ENCODE measurements at places on chromosomes 3 and 15.

GRCh38 chr15:36724493-36724892 is 145.1 kb downstream of the CDIN1 start:
- no peak for DNase-seq

GRCh38 chr3:124442463-124442862 is 287.8 kb upstream of the UMPS start:
- peak; percentile 7 for DNase-seq

GRCh38 chr3:191502583-191502982 is 41.6 kb downstream of the PYDC2 start:
- DNase-seq, result no peak

DNA sequence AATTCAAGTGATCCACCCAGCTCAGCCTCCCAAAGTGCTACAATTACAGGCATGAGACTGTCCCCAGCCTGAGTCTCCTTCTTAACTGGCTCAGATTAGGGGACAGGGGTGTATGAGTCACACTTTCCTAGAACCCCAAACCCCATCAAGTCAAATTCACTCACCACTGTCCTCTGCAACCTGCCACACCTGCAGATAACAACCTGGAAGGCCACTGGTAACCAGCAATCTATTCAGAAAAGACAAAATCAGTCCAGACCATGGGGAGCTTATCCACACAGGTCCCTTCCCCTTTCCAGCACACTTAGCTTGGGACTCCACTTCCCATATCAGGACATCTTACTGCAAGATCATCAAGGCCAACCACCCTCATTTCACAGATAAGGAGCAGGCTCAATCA is 6.4 kb downstream of the WDR73 start:
- no peak for DNase-seq

- no peak for DNase-seq
Measured at GRCh38 chr3:179933080-179933479, 103.7 kb downstream of the PEX5L start.

All from A549 (cell line).